ENCODE measurements at places on chromosomes 4 and X. TPM values are rescaled to one million over a fixed set of nuclear protein-coding genes. Genes with fewer than 3 reads are reported as not detected.

KCNE5 gene
- total RNA-seq, result 0.36 TPM

C1QTNF7 gene
- total RNA-seq, result 0.72 TPM

ERVMER34-1 gene
- total RNA-seq, result not detected

IGSF1 gene
- 0.29 TPM for total RNA-seq

AADAT gene
- total RNA-seq, result 6.5 TPM

ZNF280C gene
- total RNA-seq, result 5.4 TPM

MAGEB5 gene
- total RNA-seq, result not detected

RBMXL3 gene
- not detected for total RNA-seq

RASGEF1B gene
- total RNA-seq, result 5.8 TPM

HOPX gene
- total RNA-seq, result 0.29 TPM

TLR2 gene
- 0.36 TPM for total RNA-seq

PPBP gene
- total RNA-seq, result 0.36 TPM

CFI gene
- 53.9 TPM for total RNA-seq

NR3C2 gene
- 0.88 TPM for total RNA-seq

SGMS2 gene
- 148 TPM for total RNA-seq

YIPF6 gene
- total RNA-seq, result 27.1 TPM

CXCL11 gene
- not detected for total RNA-seq

LGI2 gene
- total RNA-seq, result under 0.01 TPM

PNMA6F gene
- total RNA-seq, result not detected

AIMP1 gene
- 27.9 TPM for total RNA-seq

KLB gene
- total RNA-seq, result not detected

PAQR3 gene
- 13.8 TPM for total RNA-seq

STS gene
- total RNA-seq, result 10.9 TPM

ART3 gene
- total RNA-seq, result under 0.01 TPM

AMBN gene
- not detected for total RNA-seq

GRIA2 gene
- under 0.01 TPM for total RNA-seq

MTNR1A gene
- total RNA-seq, result not detected

TMPRSS11F gene
- not detected for total RNA-seq

CLRN2 gene
- not detected for total RNA-seq

DCAF8L2 gene
- total RNA-seq, result not detected

VEGFC gene
- total RNA-seq, result 56.9 TPM

CYBB gene
- total RNA-seq, result 1.4 TPM

ARHGEF9 gene
- total RNA-seq, result 17.7 TPM

IQSEC2 gene
- total RNA-seq, result 14.7 TPM

SATL1 gene
- not detected for total RNA-seq

CXorf38 gene
- 14.7 TPM for total RNA-seq

Data from osteoblast (primary cell).